Astrocyte of the spinal cord (primary cell): ENCODE measurements at places on chromosomes 12 and 14.

GRCh38 chr12:91603060-91603459 is 420.4 kb upstream of the DCN start:
- DNase-seq: no peak

- peak; percentile 62 for DNase-seq
Observed at GRCh38 chr12:76449583-76449982, 101.4 kb upstream of the BBS10 start.

- no peak for DNase-seq
Observed at GRCh38 chr12:130968611-130969010, 14.9 kb downstream of the ADGRD1 start.

- DNase-seq: peak; percentile 48
Observed at GRCh38 chr12:57240066-57240921, 10.7 kb downstream of the STAC3 start.

DNA sequence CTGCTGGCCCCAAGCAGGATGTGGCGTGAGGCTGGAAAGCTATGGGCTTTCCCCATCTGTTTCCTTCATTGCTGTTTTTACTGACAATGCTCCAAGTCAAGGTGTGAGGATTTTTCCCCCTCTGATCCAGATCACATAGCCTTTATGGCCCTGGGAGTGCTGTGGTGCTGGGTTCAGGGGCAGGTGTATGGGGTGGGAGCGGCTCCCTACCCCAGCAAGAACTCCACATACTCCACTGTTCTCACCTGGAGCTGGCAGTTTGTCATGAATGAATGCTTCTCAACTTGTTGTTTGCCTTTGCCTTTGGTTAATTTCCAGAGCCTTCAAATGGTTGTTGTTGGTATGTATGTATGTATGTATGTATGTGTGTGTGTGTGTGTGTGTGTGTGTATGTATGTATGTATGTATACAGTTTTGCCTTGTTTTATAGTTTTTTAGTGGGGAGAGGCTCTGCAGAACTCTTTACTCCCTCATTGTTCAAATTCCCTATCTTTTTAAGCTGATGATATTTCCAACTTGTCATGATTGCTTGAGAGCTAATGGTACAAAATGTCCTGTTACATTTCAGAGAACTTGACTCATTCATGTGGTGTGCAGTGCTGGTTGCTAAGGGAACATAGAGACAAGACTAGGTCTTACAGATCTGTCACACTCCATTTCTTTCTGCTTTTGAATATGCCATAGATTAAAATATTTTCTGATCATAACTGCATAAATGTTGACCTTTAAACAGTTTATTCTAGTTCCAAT is 36.6 kb upstream of the ASPG start:
- peak; percentile 17 for DNase-seq

DNA sequence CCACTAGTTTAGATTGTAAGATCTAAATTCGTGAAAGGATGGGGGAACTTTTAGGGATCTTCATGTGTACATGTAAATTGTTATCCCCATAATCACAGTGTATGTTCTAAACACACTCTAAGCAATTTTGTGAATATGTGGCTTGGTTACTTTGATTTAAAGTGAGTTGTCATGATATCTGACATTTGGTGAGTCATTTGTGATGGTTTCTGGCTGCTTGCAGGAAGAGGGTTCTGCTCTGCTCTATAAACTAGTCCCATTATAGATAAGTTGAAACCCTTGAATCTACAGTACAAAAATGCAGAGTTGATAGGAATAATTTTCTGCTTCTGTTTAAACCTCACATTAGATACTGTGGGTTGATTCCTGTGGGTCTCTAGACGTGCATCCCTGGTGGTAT is 14.8 kb downstream of the GUCY2C start:
- DNase-seq: no peak

DNA sequence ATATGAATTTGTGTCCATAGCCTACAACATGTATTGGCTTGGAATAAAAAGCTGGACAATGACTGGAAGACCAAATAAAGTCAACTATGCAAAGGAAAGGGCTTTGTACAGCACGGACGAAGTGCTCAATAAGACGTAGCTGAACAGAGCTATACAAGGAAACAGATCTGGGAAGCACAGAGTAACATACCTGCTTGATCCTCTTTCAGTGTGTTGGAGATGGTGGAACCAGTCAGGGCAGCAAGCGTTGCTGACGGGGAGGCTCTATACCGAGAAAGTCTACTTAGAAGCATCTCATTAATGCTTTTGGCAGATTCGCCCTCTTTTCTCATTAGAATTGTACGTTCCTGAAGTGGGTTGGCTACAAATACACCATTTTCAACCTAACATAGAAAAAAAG is 99.3 kb downstream of the HECTD4 start:
- DNase-seq: no peak

- no peak for DNase-seq
Observed at GRCh38 chr12:132558042-132558856, 52.1 kb downstream of the LRCOL1 start.

GRCh38 chr12:63036974-63037335 is 102.0 kb upstream of the PPM1H start:
- no peak for DNase-seq

- no peak for DNase-seq
Observed at GRCh38 chr12:114321524-114321923, 84.4 kb downstream of the TBX5 start.

GRCh38 chr14:36655963-36656686 is 5.5 kb upstream of the PAX9 start:
- DNase-seq: no peak

- no peak for DNase-seq
Observed at GRCh38 chr14:34299360-34299759, 162.7 kb downstream of the SPTSSA start.

DNA sequence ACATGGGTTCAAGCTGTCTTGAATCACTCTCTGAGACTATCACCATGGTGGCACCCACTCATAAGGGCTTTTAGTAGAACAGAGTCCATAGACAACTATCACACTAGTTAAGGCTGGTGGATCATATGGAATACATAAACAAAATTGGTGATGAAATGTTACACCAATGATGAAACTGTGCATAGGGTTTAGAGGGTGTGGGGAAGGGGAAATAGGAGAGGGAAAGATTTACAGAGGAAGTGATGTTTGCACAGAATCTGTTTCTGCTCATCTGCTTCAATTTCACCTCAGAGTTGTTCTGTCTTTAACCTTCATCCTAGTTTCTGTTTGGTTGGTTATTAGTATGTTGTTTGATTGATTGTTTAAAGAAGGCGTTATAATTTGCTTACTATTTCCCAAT is 2.4 kb upstream of the RXYLT1 start:
- no peak for DNase-seq

DNA sequence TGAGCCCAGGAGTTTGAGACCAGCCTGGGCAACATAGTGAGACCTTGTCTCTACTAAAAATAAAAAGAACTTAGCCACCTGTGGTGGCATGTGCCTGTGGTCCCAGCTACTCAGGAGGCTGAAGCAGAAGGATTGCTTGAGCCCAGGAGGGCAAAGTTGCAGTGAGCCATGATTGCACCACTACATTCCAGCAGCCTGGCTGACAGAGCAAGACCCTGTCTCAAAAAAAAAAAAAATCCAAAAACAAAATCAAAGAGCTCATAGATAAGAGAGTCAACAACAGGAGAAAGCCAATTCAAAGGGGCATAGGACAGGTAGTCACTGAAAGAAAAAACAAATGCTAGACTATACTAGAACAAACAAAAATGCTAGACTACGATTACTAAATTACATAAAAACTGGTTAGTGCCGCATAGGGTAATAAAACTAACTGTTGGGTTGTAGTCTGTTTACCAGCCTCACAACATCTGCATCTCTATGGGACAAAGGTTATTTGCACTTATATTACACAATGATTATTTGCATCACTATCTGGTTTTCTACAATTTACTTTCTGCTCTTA is 16.6 kb upstream of the EEA1 start:
- no peak for DNase-seq

DNA sequence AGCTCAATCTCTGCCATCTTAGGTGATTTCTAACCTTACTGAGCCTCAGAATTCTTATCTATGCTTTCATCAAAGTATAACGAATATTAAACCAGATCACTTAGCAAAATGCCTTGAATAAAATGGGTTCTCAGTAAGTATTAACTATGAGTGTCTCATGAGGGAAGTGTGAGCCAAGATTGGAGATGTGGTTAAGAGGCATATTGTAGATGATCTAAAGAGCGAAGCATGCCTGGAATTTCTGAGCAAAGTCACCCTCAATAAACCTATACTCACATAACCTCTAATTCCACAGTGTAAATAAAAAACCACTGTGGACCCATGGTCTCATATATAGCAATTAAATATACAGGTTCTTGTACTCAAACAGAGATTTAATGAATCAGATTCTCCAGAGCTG is 193.1 kb upstream of the FSCB start:
- DNase-seq: peak; percentile 37

GRCh38 chr12:5262885-5263284 is 169.0 kb upstream of the NTF3 start:
- DNase-seq: no peak

GRCh38 chr14:58650857-58651256 is 13.1 kb downstream of the DACT1 start:
- no peak for DNase-seq

DNA sequence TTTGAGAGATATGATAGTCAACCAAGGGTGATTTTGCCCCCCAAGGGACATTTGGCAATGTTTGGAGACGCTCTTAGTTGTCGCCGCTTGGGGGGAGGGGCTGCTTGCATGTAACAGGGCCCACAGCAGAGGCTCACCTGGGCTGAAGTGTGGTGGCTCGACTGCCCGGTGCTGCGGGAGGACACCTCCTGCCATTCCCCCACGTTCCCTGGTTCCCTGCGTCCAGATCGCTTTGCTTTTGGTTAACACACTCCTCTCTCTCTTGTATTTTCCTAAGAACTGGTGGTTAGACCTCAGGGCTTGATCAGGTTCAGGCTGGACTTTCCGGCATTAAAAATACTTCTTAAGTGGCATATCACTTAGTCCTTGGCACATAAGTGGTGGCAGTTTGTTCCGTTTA is 18.9 kb downstream of the PPP2R5C start:
- no peak for DNase-seq

DNA sequence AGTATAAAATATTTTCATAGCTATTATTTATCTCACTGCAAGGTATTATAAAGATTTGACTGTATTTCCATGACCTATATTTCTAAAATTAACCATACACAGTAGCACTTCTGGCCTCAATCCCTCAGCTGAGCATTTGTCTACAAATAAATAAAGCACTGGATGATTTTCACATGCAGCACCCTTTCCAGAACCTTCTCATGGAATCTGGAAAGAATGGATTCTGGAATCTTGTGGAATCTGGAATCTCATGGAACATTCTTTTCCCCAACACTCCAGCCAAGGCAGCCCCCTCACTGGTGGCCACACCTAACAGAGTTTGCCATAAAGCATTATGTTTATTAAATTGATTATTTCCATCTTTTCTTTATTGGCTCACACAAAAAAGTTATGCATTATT is 199.2 kb downstream of the MSRB3 start:
- DNase-seq: no peak

DNA sequence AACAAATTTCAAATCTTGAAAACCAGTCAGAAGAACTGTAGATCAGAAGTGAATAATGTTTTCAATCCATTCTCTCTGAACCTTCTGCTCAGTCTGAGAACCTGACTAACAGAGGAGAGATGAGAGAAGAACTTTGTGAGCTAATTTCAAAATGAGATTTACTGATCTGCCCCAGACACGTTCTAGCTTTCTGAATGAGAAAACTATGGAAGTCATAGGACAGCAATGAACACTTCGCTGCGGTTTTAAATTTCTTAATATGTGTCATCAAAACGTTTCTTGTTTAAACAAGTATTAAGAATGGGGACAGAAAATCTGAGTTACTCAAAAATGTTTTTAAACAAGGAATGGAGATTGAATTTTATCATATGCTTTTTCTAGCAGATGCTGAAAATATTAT is 66.6 kb upstream of the FAR2 start:
- no peak for DNase-seq

- DNase-seq: no peak
Observed at GRCh38 chr12:116955382-116956021, 44.8 kb downstream of the FBXW8 start.

DNA sequence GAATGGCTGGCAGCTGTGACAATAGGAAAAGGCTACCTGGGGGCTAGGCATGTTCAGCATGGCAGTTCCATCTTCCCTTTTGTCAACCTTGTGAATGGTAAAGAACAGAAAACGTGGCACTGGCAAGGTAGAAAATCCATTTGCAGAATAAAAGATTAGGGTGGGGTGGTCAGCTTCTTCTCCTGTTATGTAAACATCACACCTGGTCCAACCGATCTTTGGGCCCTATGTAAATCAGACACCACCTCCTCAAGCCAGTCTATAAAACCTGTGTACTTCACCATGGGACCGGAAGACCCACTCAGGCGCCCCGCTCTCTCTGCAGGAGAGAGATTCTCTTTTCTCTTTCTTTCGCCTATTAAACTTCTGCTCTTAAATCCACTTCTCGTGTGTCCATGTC is 19.6 kb upstream of the TMEM30B start:
- DNase-seq: no peak

- no peak for DNase-seq
Observed at GRCh38 chr14:33793398-33794110, 157.3 kb downstream of the EGLN3 start.

GRCh38 chr12:119406308-119406707 is 71.8 kb downstream of the CCDC60 start:
- no peak for DNase-seq

DNA sequence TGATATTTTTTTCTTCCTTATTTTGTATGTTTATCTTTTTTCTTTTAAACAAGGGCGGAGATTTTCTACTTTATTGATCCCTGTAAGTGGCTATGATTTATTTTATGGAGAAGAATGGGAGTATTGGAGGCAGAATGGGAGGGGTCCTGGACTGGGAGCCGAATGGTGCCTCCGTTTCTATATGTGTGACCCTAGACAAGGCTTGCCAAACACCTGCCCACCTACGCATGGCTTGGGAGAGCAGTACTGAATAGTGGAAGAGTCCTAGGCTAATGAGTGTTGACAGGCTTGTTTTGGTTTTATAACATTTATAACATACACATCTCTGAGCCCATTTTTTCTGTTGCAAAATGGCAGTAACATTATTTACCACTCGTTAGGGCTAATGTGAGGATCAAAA is 29.0 kb downstream of the STK38L start:
- DNase-seq: no peak

DNA sequence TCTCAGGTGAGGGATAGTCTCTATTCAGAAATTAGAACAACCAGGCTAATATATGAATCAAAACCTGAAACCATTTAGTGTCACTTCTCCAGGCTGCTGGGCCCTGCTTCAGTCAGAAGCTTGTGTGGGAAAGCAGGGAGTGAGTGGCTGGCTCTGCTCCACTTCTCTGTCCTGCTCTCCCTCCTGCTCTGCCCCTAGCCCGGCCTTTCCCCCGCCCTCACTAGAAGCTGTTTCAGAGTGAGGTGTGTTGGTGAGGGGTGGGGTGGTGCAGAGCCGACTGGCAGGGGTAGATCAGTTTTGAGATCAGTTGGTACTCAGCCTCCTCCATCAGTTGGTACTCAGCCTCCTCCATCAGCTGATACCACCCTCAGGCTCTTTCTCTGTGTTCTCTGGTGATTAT is 7.0 kb upstream of the PPP1R1A start:
- DNase-seq: no peak

DNA sequence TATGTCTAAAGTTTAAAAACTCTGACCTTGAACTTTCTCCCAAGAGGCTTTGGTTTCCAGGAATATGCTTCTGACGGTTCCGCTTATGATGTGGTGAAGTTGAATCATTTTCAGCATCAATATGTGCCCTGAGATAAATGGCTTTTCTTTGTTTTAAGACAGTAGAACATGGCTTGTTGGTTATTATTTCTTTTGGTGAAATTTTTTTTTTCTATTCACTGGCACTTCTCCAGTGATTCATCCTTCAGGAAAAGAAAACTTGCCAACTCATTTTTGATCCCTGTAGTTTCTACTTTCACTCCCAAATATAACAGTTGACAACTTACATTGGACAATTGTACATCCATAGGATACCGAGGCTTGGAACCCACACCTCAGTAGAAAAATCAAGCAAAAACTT is 1301.2 kb upstream of the FLRT2 start:
- peak; percentile 26 for DNase-seq
